ENCODE measurements at places on chromosomes 4 and X.

DNA sequence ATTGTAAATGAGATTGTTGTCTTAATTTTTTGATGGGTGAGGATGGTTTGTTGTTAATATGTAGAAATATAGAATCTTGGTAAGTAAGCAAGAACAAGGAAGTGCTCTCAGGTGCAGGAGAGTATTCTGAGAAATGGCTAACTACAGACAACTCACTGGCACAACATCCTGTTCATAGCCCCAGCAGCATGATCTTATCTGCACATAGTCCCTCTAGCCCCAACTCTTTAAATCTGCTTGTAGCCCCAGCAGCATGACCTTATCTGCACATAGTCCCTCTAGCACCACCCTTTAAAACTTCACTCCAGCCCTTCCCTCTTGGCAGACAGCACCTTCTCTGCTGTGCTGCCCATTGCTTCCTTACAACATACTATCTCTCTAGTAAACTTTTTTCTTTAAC is 1957.1 kb upstream of the ADGRL3 start:
- no peak for DNase-seq

DNA sequence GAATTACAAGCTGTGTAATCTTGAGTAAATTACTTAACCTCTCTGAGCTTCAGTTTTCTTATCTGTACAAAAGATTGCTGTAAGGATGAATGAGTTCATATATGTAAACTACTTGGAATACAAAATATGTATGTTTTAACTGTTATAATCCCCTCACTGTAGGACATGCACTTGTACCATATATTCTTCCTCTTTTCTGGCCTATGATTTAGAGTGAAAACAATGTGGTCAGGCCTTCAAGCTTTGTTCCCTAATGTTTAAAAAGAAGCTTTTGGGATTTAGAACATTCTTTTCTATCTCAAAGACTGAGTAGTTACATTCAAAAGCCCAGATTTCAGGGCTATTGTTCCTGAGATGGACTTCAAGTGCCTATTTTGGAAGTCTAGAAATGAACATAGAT is 26.7 kb upstream of the GPRIN3 start:
- DNase-seq, result no peak

- no peak for DNase-seq
Observed at GRCh38 chr4:14771094-14771493, 231.2 kb upstream of the CPEB2 start.

DNA sequence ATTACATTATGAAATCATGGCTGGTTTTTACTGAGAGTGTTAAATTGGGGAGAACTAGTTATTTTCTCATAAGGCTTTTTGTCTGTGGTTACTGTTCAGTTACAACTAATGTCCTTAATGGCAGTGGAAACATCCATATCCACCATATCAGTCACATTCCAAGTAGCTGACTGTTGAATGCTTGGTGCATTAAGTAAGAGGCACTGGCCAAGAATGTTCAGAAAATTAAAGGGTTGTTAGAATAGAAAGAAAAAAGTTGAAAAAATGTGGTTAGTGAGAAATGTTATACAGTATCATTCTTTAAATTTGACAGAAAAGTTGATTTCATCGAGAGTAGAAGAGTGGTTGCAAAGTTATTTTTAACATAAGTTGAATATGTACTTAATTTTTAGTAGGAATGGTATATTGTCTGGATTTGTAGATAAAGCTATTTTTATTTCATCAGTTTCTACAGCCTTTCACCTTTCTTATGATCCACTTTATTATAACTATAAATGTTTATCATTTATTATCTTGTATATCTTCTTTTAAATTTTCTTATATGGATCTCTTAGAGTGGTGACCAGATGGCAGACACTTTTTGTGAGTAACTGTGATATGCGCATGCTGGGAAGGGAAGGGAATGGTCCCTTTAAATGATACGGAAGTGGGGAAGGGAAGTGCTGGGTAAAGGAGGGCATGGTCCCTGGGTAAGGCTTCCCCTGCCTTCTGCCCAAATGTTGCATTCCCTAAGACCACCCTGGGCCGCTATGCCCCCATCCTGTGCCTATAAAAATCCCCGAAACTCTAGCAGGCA is 2407.1 kb downstream of the ARAP2 start:
- DNase-seq, result no peak

DNA sequence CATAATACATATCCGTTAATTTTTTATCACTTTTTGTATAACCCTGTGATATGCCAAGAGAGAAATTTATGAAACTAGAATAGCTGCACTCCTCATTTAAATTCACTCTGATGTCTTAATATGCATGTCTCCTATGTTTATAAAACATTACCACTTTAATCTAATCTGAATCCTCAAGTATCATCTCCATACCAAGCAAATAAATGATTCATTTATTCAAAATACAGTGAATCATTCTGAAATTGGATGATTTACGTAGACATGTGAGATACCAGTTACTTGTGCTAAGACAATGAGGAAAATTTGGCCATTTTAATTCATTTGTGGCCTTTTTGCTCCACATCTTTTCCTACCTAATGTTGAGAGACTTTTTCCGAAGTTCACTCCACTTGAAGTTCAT is 435.1 kb upstream of the FTHL17 start:
- DNase-seq, result no peak

- no peak for DNase-seq
Observed at GRCh38 chr4:154478547-154478946, 13.1 kb downstream of the DCHS2 start.

- DNase-seq, result no peak
Observed at GRCh38 chrX:106168107-106168506, at the start of gene PWWP3B. PWWP3B (plus strand) TSS chrX:106168305; CDS start chrX:106205433, 37,128 bp downstream.

DNA sequence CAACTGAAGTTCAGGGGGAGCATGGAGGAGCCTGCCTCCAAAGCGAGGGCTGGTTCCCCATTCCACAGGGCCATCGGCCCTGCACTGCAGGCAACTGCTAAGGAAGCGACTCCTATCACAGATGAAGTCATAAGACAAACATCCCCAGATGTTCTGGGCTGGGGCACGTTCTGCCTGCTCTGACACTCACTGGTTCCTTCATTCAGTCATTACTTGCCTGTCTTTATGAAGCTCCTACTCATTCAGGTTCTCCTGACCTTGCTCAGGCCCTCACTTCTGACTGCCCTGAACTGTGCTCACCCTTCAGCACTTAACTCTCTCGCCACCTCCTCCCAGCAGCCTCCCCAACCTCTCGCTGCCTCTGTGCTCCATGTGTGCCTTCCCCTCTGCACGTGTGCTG is 2.5 kb upstream of the SLC2A9 start:
- no peak for DNase-seq

DNA sequence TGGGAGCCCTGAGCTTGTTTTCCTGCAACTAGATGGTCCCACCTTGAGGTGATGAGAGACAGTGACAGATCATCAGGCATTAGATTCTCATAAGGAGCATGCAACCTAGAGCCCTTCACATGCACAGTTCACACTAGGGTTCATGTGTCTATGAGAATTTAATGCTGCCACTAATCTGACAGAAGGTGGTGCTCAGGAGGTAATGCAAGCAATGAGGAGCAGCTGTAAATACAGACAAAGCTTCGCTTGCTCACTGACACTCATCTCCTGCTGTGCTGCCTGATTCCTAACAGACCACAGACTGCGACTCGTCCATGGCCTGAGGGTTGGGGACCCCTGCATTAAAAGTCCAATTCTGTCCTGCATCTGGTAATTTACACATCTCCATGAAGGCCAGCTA is 141.6 kb downstream of the KCNIP4 start:
- no peak for DNase-seq

DNA sequence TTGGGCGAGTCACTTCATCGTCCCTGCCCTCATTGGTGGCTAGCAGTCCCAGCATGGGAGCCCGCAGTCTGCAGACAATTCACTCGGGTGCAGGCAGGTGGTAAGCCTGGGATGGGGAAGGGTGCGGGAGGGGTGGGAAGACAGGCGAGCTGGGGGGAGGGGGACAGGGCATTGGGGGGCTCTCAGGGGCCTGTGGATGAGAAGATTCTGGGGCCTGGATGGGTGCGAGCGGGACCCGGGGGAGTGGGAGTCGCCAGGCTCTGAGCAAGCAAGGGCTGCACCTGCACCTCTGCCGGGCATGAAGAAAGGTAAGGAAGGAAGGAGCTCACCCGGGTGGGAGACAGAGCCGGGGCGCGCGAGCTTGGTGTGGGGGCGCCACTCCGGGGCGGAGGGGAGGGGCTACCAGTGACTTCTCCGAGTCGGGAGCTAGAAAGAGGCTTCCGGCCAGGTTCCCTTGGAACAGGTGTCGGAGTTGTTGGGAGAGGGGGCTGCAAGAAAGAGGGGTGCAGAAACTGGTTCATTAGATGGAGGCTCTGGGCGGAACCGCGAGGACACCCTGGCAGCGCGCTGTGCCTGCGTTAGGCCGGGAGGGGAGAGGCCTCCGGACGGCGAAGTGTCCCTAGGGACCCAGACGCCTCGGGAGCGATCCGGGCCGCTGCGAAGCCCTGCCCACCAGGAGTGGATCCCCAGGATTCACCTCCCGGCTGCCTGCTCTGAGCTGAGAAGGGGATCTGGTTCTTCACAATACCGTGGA is 103.4 kb upstream of the PDLIM3 start:
- no peak for DNase-seq

DNA sequence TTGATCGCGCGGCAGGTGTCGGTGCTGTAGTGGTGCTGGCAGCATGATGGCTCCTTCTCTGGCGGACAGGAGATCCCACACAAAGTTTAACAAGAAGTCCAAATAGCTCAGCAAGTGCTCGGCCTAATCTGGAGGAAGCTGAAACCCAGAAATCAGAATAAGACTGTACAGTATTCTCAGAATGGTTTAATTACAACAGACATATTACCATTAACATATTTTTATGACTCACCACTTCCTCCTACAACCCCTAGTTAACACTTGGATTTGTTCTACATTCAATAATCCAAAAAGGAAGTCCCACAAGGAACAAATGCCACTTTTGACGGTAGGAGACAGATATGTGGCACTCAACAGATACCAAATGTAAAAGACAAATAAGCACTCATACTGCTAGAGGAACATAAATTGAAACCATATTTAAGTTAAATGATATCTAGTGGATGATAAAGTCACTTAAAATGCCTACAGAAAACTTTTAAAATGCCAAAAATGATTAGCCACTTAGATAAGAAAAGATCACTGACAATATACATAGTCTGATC is 91.2 kb downstream of the HUWE1 start:
- no peak for DNase-seq

GRCh38 chr4:108861334-108861733 is 98.5 kb upstream of the ETNPPL start:
- DNase-seq, result no peak

DNA sequence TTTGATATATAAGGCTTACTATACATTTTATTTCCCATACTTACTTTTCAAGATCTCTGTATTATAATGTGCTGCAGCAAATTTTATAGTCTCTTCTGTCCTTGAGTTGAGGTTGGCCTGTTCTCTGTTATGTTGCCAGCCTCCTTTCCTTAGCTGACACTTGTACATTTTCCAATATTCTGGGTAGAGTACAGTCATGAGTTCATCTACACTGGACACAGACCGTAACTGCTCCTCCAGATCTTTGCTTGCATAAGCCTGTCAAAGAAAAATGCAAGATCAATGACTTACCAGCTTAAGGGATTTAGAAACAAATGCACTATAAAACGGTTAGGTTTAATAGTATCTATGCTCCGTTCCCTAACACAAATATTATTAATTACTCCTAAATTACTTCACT is 63.2 kb downstream of the VEGFC start:
- no peak for DNase-seq

Data from erythroblast (primary cell).